ENCODE measurements at places on chromosomes 13 and 19. TPM values are rescaled to one million over a fixed set of nuclear protein-coding genes. Genes with fewer than 3 reads are reported as not detected.

Gene NTN5
- total RNA-seq = under 0.01 TPM

Gene KRTDAP
- total RNA-seq = not detected

Gene S1PR4
- total RNA-seq = 2.6 TPM

Gene IFI30
- total RNA-seq = 50.3 TPM

Gene B3GNT3
- 0.33 TPM for total RNA-seq

Gene CEACAM19
- 5.1 TPM for total RNA-seq

Gene GPR18
- not detected for total RNA-seq

Gene CCDC106
- 19.6 TPM for total RNA-seq

Gene ZNF90
- total RNA-seq = 0.66 TPM

Gene LENG9
- total RNA-seq = 5.4 TPM

GRCh38 chr13:99702687-99703319, 201.5 kb downstream of the TM9SF2 start:
- no peaks in the 10 kb centered on the region for H3K36me3 ChIP-seq
- H3K27ac ChIP-seq = no peak overlapping the region
- H3K27me3 ChIP-seq = no peaks in the 10 kb centered on the region
- H3K4me1 ChIP-seq = no peaks in the 10 kb centered on the region

DNA sequence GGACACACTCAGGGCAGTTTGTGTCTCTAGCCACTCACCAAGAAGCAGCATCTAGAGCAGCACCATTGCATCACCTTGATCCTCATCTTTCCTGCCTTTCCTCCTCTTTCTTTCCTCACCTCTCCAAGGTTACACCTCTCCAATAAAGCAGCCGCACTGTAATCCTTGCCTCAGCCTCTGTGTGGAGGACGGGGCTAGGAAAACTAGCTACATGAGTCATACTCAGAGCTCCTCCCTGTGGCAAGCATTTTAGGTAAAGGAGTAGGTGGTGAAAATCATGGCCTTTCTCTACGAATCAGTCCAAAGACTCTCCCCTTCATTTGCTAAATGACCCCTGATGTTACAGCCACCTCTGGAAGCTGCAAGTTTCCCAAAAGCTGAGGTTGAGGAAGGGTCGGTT, 108.9 kb downstream of the DNAJC15 start:
- DNase-seq = no peak
- peaks cover 9% of the 10 kb centered on the region for H3K4me1 ChIP-seq
- H3K27ac ChIP-seq = no peak overlapping the region
- H3K36me3 ChIP-seq = no peaks in the 10 kb centered on the region
- no peaks in the 10 kb centered on the region for H3K27me3 ChIP-seq
- H3K4me3 ChIP-seq = no peak overlapping the region

DNA sequence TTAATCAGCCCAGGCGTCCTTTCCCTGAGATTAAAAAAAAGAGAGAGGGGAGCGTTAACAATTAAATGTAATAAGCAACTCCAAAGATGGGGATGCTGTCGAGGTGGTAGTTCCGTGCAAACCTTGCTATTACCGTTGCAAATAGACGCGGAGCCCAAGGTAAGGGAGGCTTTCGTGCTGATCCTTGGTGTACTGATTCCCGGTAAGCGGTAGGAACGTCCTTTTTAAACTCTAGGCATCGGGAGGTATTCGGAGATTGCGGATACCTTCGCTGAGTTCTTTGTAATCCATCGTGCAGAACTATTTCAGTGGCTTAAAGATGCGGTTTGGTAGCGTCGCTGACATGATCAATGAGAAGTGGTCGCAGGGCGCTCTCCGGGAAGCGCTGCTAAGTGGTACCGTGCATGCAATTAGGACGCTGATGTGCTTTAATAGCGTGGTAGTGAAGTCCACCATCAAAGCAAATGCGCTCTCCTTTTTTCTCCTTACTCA, 3.1 kb downstream of the SLITRK5 start:
- peaks cover 63% of the 10 kb centered on the region for H3K4me1 ChIP-seq
- peak; percentile 89 for DNase-seq
- H3K36me3 ChIP-seq = no peaks in the 10 kb centered on the region
- H3K27me3 ChIP-seq = peaks cover 89% of the 10 kb centered on the region
- peak overlapping the region; percentile 68 for H3K4me3 ChIP-seq
- H3K27ac ChIP-seq = no peak overlapping the region

DNA sequence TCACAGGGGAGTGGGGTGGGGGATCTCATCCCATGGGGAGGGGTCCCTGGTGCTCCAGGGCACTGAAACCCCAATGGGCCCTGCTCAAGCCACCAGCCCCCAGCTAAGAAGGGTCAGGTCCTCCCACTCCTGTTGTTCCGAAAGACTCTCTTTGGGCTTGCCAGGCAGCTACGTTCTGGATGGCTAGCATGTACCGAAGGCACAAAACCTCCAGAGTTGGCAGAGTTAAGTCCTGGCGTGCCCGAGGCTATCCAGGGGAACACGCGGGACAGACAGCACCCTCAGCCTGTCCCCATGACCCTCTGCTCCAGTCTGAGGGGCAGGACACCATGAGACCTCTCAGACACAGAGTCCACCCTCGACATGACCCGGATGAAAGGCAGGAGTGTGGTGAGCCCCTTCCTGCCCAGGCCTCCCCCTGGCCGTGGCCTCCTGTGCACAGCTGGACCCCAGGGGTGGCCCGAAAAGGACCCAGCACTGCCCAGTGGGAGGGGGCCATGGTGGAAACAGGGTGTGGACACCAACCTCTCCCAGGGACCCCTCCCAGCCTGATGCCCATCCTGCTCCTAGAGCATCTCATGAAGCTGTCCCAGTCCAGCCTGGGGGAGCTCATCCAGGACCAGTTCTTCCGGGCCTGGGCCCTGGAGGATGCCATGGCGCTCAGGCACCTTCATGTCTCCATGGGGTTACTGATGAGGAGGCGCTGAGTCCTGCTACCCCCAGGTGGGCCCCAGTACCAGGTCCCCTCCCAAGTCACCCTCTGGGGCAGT, 53.0 kb upstream of the TPM4 start:
- no peak for DNase-seq
- H3K27ac ChIP-seq = no peak overlapping the region
- H3K4me1 ChIP-seq = no peaks in the 10 kb centered on the region
- H3K4me3 ChIP-seq = no peak overlapping the region

- no peaks in the 10 kb centered on the region for H3K36me3 ChIP-seq
- peaks cover 90% of the 10 kb centered on the region for H3K27me3 ChIP-seq
- no peak overlapping the region for H3K27ac ChIP-seq
These were observed 1.4 kb downstream of the EPS8L1 start for GRCh38 chr19:55077106-55077505.

DNA sequence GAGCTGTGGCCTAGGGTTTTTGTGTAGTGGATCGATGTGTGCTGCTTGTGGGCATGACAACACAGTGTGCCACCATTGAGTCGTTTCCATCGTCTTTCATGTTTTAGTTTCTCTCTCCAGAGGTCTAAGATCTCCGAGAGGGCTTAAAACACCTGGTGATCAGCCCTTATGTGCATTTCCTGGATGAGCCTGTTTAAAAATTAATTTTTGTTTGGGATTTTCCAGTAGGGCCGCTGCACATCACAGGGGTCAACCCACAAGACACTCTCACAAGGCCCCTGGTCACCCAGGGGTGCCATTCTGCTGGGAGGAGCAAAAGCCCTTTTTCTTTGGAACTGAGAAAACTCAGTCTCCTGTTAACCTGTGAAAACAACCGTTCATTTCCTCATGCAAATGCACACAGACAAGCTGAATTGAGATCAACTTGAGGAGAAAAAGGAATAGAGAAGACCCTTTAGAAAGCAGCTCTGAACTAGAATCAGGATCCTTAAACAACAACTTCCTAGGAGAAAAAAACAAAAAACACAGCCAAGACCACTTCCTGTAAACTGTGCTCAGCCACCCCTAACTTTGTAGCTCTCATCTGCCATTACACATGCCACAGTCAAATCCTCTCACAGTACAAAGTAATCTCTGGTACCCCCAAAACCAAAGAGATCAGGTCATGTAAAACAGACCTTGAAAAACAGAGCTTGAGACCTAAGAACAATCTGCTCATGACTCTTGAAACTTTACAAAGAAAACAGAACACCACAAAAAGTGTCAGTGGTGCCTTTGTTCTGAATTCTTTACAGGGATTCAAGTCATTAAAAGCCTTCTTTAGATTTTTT, 8.3 kb upstream of the MTRF1 start:
- no peak overlapping the region for H3K27ac ChIP-seq
- no peaks in the 10 kb centered on the region for H3K36me3 ChIP-seq
- H3K4me3 ChIP-seq = no peak overlapping the region
- no peaks in the 10 kb centered on the region for H3K4me1 ChIP-seq
- no peak for DNase-seq

GRCh38 chr19:7598180-7598579, 2.5 kb downstream of the CAMSAP3 start:
- peaks cover 9% of the 10 kb centered on the region for H3K4me1 ChIP-seq
- H3K4me3 ChIP-seq = no peak overlapping the region
- H3K36me3 ChIP-seq = no peaks in the 10 kb centered on the region
- DNase-seq = no peak

DNA sequence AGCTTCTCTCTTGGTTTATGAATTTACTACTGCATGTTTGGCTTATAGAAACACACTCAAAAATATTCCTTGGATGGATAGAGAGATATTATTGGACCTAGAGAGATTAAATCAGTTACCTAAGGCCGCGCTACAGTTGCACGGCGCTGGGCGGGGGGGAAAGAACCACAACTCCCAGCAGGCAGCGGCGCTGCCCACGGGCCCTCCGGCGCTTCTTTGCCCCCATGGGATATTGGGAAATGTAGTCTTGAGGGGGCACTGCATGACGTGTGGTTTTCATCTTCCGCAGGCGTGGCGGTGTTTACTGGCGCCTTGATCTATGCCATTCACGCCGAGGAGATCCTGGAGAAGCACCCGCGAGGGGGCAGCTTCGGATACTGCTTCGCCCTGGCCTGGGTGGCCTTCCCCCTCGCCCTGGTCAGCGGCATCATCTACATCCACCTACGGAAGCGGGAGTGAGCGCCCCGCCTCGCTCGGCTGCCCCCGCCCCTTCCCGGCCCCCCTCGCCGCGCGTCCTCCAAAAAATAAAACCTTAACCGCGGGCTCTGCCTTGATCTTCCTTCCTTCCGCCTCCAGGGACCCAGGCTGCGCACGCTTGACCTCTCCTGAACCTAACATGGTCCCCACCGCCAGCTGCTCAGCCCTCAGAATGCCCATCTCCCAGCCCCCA, 4.8 kb downstream of the EMP3 start:
- no peak for DNase-seq
- peaks cover 54% of the 10 kb centered on the region for H3K4me1 ChIP-seq
- H3K36me3 ChIP-seq = peaks cover 37% of the 10 kb centered on the region

- H3K27me3 ChIP-seq = no peaks in the 10 kb centered on the region
- no peaks in the 10 kb centered on the region for H3K36me3 ChIP-seq
- H3K27ac ChIP-seq = no peak overlapping the region
- H3K4me1 ChIP-seq = peaks cover 10% of the 10 kb centered on the region
- no peak overlapping the region for H3K4me3 ChIP-seq
These were observed 51.8 kb downstream of the CRTC1 start for GRCh38 chr19:18735324-18735723.

DNA sequence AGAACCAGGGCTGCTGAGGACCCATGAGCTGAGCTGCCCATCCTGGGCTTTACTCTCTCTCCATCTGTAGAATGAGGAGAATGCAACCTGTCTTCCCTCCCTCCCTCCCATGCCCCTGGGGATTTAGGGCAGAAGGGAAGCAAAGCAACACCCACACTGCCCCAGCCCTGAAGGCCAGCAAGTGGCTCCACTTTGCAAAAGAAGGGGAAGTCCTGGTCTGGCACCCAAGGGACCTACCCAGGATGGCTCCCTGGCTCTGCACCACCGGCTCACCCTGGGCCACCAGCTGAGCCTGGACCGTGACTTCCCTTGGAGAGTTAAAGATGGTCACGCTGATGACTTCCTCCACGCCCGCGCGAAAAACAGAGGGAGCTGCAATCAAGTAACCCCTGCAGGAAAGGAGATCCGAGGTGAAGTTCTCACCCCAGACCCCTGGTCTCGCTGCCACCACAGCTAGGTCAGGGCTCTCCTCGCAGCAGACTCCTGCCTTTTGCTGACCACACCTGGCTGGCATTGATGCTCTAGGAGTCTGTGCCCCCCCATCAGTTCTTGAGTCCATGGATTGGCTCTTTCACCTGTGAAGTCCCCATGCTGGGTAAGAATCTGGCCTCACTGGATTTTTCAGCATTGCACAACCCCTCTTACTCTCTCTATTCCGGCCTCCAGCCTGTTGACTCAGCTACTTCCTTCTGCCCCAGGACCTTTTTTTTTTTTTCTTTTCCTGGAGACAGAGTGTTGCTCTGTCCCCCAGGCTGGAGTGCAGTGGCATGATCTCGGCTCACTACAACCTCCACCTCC, 4.6 kb downstream of the CPAMD8 start:
- peaks cover 9% of the 10 kb centered on the region for H3K4me1 ChIP-seq
- H3K4me3 ChIP-seq = no peak overlapping the region
- H3K27ac ChIP-seq = no peak overlapping the region
- H3K36me3 ChIP-seq = no peaks in the 10 kb centered on the region
- no peak for DNase-seq

DNA sequence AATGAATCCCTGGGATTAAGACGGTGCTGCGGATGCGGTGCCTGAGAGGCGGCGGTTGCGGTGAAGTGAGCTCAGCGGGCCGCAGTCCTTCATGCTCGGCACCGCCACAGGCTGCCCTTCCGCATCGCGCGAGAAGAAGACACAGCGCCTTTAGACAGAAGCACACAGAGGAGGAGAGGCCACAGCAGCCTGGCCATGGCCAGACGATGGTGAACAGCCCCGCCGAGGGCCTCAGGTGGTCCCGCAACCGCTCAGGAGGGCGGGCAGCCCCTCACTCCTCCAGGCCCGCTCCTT, 459.2 kb downstream of the MYO16 start:
- H3K36me3 ChIP-seq = no peaks in the 10 kb centered on the region
- no peaks in the 10 kb centered on the region for H3K4me1 ChIP-seq
- H3K27me3 ChIP-seq = no peaks in the 10 kb centered on the region

DNA sequence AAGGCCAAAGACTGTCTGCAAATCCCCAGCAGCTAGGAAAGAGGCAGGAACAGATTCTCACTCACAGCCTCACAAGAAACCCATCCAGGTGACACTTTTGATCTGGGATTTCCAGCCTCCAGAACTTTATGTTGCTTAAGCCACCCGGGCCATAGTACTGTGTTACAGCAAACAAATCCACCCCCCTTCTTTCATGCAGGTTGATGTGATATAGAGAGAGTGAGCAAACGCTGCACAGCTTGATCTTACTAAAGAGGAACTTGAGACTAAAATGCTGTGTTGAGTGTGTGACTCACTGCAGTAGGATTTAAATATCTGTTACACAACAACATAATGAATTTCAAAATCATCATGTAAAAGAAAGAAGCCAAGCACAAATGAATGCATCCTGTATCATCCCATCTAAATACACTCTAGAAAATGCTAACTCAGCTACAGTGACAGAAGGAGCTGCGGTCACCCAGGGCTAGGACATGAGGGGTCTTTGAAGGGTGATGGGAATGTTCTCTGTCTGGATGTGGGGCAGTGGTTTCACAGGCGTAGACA, 32.2 kb downstream of the RCBTB2 start:
- DNase-seq = no peak
- no peak overlapping the region for H3K4me3 ChIP-seq
- H3K27me3 ChIP-seq = no peaks in the 10 kb centered on the region
- peaks cover 6% of the 10 kb centered on the region for H3K4me1 ChIP-seq
- H3K27ac ChIP-seq = peak overlapping the region; percentile 46

DNA sequence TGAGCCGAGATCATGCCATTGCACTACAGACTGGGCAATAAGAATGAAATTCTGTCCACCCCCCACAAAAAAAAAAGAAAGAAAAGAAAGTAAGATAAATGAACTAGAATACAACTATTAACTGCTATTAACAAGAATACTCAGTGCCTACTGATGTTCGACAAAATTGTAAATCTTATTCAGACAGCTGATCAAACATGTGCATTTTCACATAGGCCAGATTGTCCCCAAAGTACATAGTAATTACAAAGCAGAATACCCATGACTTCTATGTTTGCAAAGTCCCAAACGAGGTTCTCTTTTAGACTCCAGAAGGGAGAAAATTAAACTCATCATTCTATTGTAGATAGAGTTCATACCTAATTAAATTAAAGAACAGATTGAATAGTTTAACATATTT, 113.4 kb downstream of the UFM1 start:
- H3K27ac ChIP-seq = no peak overlapping the region
- DNase-seq = no peak
- H3K4me1 ChIP-seq = no peaks in the 10 kb centered on the region
- H3K36me3 ChIP-seq = no peaks in the 10 kb centered on the region
